Activated CD4-positive, alpha-beta T cell treated with anti-CD3 and anti-CD28 coated beads, Interleukin-2, amount 10 ng/mL, durations not matched to agents 24 days and 14 days (primary cell): ENCODE measurements at places on chromosomes 5 and 9. TPM values are rescaled to one million over a fixed set of nuclear protein-coding genes. Genes with fewer than 3 reads are reported as not detected.

Gene MCTP1
- total RNA-seq, result not detected in 2 replicates

Gene HDAC3
- total RNA-seq, result 88.1 and 92.3 TPM in 2 replicates

Gene TTC1
- 64.8 and 68.0 TPM in 2 replicates for total RNA-seq

GRCh38 chr5:164742025-164742424, 1236.6 kb downstream of the MAT2B start:
- no peaks in the 10 kb centered on the region for H3K36me3 ChIP-seq
- H3K4me1 ChIP-seq, result peaks cover 9% of the 10 kb centered on the region
- peak overlapping the region; percentile 70 for H3K4me3 ChIP-seq
- H3K27ac ChIP-seq, result no peak overlapping the region

GRCh38 chr9:116644091-116644688, 42.9 kb upstream of the TRIM32 start:
- H3K27me3 ChIP-seq, result no peaks in the 10 kb centered on the region
- no peak for DNase-seq
- no peaks in the 10 kb centered on the region for H3K36me3 ChIP-seq
- H3K4me3 ChIP-seq, result no peak overlapping the region
- H3K27ac ChIP-seq, result no peak overlapping the region
- H3K4me1 ChIP-seq, result no peaks in the 10 kb centered on the region

DNA sequence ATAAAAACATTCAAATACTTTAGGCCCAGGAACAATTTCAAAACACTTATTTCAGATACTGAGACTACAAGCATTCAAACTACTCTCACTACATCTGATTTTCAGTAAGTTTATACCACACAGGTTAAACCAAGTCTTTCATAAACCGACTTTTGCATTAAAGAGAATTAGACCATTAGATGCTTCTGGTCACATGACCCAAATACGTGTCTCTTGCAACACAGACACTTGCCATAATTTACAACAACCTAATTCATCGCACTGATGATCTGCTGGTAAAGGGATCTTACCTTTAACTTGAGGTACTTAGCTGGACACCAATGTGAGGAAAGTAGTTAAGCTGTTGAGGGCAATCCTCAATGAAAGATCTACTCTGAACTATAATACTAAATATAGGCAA, 3.2 kb downstream of the HNRNPH1 start:
- no peak for DNase-seq
- peak overlapping the region; percentile 42 for H3K27ac ChIP-seq
- peaks cover 73% of the 10 kb centered on the region for H3K36me3 ChIP-seq

DNA sequence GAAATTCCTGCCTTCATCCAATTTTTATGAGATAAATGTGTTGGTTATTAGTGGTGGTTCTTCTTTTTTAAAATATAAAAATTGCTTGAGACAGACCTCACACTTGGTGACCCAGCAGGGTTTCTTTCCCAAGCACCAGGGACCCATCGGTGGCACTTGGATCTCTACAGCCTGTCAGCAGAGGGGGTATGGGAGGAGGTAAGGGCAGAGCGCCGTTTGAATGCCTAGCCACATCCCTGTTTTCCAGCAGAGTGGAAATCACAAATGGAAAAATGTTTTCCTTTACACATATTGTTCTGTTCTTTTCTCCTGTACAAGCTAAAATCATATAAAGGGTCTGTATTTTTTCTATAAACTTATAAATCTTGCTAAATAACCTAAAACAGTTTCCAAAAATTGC, 248.0 kb downstream of the NR3C1 start:
- H3K36me3 ChIP-seq, result peaks cover 10% of the 10 kb centered on the region
- no peaks in the 10 kb centered on the region for H3K27me3 ChIP-seq
- no peak overlapping the region for H3K4me3 ChIP-seq
- H3K27ac ChIP-seq, result no peak overlapping the region
- H3K4me1 ChIP-seq, result peaks cover 2% of the 10 kb centered on the region
- DNase-seq, result no peak
